Stimulated activated CD8-positive, alpha-beta memory T cell treated with anti-CD3 and anti-CD28 coated beads, Interleukin-7, amount 100 ng/mL, for 1 hour (primary cell): ENCODE measurements at places on chromosomes 3 and 15.

- DNase-seq, result no peak
Observed at GRCh38 chr15:47620960-47621681, 96.2 kb upstream of the SEMA6D start.

DNA sequence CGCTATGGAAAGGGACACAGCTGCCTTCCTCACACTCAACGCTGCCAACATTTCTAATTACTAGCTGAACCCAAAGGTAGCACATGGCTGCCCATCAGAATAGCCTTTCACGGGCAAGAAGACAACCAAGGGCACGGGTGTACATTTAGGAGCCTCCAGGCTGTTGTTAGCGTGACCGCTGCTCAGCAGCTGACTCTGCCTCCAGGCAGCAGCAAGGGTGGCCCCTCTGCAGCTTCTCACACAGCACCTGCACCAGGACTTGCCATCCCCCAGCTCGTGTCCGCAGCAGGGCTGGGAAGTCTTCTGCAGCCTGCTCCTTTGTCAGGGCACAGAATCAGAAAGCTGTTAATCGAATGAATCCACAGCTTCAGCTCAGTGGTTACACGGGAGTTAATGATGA is 146.8 kb downstream of the ADAMTS17 start:
- DNase-seq, result no peak

- no peak for DNase-seq
Observed at GRCh38 chr15:28989239-28989830, 103.6 kb downstream of the APBA2 start.

GRCh38 chr3:145849115-145849514 is 311.9 kb downstream of the PLOD2 start:
- DNase-seq, result no peak

GRCh38 chr3:141373768-141374526 is 5.6 kb downstream of the ZBTB38 start:
- DNase-seq, result no peak

DNA sequence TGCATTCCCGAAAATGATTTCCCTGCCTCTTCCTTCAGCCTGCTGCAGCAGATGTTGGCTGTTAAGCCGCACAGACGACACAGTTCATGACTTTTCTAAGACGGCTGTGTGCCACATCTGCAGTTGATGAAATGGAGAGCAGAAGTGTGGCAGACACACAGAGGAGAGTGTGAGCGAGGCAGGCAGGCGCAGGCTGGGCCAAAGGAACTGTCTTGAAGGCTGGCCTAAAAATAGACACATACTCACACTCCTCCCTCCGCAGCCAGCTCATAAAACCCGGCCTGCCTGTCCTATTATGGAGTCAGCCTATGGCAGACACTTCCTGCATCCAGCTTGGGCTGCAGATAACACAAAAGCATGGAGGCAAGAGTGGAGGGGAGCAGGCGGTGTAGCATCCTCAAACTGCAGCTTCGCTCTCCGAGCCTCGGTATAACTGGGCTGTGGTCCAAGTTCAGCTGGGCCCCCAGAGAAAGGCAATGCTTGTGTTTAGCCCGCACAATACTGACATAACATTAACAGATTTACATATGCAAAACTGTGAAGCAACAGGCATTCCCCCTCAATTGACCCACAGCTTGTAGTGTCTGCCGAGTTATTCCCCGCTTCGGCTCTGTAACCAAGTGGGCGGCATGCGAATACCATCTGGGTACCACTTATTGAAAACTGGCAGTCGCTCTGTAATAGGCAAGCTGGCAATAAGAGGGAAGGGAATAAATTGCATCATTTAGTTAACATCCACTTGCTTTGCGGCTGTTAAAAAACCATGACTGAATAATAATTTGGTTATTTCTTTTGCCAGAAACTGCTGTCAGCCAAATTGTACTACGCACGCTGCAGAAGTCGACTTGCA is 40.8 kb downstream of the FOXP1 start:
- no peak for DNase-seq

DNA sequence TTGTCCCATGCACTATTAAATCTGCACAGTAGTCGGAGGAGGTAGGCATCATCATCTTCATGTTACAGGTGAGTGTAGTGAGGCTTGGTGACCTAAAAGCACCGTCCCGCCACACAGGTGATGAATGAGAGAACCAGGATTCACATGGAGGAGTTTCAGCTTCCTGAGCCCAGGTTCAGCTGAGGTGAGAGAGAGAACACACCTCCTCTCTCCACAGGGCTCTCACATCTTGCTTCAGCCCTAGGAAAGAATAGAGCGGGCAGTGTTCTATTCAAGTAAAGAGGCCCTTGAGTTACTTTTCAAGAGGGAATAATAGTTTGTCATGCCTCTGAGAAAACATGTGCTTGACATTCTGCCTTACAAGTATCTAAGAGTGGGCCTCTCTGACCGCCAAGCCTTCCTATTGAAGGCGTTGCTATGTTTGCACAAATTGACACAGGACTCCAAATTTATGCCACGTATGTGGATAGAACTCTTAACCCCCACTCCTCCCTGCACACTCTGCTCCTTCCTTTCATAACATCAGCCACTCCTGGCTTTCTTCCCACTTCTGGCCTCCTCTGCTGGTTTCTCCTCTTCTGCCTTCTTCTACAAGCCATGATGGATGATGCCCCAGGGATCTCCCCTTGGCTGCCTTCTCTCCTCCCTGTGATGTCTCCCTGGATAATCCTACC is 138.3 kb upstream of the ABHD17C start:
- DNase-seq, result no peak
